CD4-positive, alpha-beta T cell treated with Interferon gamma for 1 hour (primary cell): ENCODE measurements at places on chromosomes 5 and 9.

DNA sequence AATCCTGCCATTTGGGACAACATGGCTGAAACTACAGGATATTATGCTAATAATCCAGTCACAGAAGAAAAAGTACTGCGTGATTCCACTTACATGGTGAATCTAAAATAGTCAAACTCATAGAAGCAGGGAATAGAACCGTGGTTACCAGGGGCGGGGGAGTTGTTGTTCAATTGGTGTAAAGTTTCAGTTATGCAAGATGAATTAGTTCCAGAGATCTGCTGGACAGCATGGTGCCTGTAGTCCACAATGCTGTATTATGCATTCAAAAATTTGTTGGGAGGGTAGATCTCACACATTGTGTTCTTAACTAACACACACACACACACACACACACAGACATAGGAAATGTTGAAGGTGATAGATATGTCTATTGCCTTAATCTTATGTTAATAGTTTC lies 480.5 kb downstream of the DMRT2 start:
- DNase-seq, result no peak

DNA sequence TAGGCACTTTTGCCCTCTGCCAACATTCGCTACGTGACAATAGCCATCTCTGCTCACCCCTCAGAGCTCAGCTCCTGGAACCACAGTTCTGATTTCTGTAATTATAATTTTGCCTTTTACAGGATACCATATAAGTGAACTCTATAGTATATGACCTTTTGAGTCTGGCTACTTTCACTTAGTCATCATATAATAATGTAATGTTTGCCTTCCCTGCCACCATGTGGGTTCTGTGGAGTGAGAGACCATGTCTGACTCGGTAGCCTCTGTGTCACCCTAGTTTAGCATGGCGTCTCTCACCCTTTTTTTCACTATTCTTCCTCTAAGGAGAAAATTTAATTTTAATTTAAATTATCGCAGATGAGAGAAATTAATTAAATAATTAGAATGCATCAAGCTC lies 28.9 kb upstream of the ZBTB43 start:
- DNase-seq, result no peak

DNA sequence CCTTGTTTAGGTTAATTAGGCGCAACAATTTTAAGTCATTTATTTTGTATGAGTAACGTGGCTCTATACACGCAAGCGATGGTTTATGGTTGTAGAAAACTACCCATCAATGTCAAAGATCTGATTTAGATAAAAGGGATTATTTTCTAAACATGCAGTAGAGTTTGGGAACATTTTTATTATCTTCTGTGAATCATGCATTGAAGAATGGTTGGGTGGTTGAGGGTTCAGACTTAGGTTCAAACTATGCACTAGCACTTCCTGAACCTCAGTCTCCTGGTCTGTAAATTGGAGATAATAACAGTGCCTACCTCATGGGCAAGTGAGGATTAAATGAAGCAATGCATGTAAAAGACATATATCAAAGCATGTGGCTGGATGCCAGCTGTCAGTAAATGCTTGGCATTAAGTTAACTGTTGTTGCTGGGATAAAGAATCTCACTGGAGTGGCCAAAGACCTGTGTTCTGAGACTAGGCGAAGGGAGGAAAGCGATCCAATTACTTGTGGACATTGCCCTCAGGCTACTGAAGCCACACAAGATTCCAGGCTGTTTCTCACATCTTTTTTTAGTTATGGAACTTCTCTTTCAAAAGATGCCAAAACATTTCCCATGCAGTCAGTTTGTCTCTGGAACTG lies 1.1 kb upstream of the OTULINL start:
- no peak for DNase-seq

GRCh38 chr5:14168793-14169262 lies 25.7 kb downstream of the TRIO start:
- DNase-seq, result no peak

- DNase-seq, result peak; percentile 71
These were observed 2.9 kb downstream of the NR4A3 start for GRCh38 chr9:99824378-99825171.

DNA sequence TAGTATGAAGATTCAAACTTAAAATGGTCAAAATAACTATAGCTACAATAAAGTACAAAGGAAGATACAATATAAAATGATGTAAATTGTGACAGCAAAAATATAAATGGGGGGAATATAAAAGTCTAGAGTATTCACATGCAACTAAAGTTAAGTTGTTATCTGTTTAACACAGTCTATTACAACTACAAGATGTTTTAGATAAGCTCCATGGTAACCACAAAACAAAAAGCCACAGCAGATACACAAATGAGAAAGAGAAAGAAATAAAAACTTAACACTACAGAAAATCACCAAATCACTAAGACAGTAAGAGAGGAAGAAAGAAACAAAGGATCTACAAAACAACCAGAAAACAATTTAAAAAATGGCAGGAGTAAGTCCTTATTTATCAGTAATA lies 17.0 kb upstream of the SH3TC2 start:
- DNase-seq, result no peak

DNA sequence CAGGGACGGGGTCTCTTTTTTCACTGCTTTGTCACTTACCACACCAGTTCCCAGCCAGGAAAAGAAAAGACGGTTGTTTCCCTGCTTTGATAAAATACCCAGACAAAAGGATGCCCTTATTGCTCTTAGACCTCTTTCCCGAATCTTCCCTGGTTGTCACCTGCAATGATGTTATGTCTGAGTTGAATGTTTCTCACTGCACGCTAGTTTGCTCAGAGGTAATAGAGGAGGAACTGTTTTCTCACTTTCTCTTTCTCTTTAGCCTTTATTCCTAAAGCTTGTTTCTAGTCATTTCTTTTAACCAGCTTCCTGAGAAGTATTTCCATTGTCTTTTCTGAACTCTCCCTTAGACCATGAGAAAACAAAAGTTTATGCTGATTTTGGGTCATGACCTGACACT lies 32.9 kb downstream of the ACER2 start:
- no peak for DNase-seq
